Stimulated activated CD8-positive, alpha-beta memory T cell treated with anti-CD3 and anti-CD28 coated beads, Interleukin-4, amount 100 ng/mL, for 4 hours (primary cell): ENCODE measurements at places on chromosomes 11 and 22.

DNA sequence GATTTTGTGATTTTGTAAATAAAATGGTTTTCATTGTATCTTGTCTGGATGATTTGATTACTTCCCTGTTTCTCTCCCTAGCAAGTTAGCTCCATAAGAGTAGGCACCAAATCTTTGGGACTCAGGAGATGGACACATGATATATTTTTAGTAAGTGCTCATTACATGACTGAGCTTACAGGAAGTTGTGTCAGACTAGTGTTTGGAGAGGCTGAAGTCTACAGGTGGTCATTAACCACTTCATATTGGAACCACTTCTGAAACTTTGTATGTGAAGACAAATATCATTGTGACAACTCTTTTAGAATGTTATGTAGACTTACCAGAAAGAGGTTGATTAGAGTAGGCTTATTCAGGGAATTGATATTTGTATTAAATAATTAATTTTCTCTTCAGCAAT, 19.1 kb downstream of the ARHGAP42 start:
- DNase-seq: no peak

DNA sequence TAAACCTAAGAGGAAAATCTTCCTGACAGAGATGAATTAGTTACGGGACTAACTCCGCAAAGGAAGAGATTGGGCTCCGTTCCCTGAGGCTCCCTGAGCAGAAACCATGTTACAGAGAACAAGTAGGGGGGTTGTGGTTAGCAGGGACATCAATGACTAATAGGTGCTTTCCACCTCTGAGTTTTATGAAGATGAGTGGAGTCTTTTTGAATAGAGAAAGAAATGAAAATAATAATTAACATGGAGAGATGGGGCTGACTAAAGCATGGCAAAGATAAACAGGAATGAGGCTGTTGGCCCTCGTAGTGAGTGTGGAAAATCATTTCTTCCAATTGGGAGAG, 47.5 kb upstream of the PICALM start:
- DNase-seq: peak; percentile 17

DNA sequence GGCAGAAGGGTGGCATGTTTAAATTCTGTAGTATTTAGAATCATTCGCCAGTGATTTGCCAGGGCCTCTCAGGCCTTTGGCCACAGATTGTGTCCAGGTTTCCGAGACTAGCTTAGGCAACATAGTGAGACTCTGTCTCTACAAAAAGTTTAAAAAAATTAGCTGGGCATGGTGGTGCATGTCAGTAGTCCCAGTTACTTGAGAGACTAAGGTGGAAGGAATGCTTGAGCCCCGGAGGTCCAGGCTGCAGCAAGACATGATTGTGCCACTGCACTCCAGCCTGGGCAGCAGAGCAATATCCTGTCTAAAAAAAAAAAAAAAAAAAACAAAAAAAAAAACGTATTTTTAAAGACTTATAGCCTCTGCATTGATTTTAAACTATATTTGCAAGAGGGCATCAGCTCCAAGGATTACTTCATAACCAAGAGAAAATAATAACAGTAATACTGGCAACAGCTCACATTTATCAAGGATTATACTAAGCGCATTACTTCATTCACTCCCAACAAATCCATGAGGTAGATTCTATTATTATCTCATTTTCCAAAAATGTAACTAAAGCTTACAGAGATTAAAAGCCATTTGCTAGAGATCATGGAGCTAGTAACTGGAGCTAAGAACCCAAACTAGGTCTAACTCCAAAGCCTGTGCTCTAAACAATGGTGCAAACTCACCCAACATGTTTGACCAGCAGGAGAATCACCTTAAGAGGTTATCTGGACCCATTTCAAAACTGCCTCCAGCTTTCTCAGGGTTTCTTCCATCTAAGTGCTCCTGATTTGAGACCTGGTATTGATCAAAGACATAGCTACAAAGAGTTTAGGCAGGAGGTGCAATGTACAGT, 32.6 kb upstream of the SLC6A5 start:
- no peak for DNase-seq

GRCh38 chr11:93564895-93565294, 21.7 kb upstream of the SMCO4 start:
- DNase-seq: no peak

DNA sequence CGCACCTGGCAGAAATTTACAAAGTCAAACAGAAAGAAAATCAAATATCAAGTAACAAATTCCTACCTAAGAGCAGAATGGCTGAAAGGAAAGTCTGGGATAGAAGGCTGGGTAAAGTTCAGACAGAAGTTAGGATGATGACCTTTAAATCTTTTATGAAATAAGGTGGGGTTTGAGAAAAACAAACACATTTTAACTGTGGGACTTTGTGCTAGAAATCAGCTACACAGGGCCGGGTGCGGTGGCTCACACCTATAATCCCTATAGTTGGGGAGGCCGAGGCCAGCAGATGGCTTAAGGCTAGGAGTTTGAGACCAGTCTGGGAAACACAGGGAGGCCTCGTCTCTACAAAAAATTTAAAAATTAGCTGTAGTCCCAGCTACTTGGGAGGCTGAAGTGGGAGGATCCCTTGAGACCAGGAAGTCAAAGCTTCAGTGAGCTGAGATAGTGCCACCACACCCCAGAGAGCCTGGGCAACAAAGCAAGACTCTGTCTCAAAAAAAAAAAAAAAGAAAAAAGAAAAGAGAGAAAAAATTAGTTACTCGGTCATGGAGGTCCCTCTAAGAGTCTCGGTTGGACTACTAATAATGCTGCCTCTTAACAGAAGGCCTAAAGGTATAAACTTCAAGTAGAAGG, 119.7 kb upstream of the BID start:
- no peak for DNase-seq

DNA sequence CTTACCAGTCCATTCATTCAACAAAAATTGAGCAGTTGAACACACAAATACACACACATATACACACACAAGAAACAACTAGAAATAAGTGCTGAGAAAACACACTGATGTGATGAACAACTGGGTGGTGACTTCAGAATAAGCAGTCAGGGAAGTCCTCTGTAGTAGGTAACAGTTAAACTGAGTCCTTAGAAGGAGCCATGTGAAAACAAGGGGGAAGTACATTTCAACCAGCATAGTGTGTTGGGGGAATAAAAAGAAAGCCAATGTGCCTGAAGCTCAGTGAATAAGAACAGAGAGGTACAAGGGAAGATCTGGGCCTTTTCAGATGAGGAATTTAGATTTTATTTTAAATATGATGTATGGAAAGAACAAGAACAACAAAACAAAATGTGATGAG, 6.8 kb upstream of the TMEM123 start:
- DNase-seq: no peak

- no peak for DNase-seq
Observed at GRCh38 chr22:41787331-41787730, 13.1 kb upstream of the CCDC134 start.

DNA sequence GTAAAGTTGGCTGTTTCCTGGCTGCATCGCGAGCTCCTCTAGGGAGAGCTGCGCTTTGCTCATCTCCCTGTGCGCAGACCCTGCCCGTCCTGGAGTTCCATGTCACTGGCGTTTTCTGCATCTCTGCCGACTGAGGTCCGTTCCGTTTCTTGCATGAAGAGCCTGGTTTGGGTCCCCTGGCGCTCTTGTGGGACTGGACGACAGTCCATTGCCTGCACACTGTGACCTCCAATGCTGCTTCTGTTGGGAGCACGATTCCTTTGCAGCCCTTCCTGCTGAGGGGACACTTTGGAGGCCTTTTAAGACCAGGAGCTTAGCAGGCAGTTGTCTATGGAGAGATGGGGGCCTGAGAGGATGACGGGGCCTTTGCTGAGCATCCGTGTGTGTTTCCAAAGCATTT, 90.3 kb downstream of the TBC1D22A start:
- no peak for DNase-seq

DNA sequence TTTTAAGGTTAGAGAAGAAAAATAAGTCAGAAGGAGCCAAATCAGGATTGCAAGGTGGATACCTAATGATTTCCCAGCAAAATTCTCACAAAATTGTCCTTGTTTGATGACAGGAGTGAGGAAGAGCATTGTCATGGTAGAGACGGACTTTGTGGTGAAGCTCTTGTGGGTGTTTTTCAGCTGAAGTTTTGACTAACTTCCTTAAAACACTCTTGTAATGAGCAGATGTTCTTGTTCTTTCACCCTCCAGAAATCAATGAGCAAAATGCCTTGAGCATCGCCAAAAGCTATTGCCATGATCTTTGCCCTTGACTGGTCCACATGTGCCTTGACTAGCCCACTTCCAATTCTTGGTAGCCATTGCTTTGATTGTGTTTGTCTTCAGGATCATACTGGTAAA, 20.0 kb downstream of the CALCB start:
- no peak for DNase-seq

DNA sequence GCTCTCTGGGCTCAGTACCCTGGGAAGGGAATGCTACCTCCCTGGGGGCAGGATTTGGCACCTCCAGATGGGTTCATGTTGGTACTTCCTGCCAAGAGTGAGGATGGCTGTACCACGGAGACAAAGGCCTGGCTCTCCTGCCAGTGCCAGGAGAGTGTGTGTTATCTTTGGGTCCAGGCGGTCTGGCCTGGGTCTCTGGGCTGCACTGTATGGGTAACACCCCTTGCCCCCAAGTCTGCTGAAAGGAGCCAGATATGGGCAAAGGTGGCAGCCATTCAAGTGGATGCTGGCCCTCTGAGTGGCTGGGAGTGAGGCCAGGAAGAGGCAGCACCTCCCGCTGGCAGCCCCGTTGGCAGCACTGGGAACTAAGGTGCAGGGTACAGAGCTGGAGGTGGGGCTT, 91.5 kb downstream of the NECTIN1 start:
- DNase-seq: no peak

- DNase-seq: no peak
Observed at GRCh38 chr11:68838572-68838964, 3.1 kb downstream of the CPT1A start.
